ENCODE measurements at places on chromosomes 6 and 20.

- DNase-seq: no peak
Measured at GRCh38 chr6:39269961-39270360, 40.7 kb upstream of the KCNK5 start.

DNA sequence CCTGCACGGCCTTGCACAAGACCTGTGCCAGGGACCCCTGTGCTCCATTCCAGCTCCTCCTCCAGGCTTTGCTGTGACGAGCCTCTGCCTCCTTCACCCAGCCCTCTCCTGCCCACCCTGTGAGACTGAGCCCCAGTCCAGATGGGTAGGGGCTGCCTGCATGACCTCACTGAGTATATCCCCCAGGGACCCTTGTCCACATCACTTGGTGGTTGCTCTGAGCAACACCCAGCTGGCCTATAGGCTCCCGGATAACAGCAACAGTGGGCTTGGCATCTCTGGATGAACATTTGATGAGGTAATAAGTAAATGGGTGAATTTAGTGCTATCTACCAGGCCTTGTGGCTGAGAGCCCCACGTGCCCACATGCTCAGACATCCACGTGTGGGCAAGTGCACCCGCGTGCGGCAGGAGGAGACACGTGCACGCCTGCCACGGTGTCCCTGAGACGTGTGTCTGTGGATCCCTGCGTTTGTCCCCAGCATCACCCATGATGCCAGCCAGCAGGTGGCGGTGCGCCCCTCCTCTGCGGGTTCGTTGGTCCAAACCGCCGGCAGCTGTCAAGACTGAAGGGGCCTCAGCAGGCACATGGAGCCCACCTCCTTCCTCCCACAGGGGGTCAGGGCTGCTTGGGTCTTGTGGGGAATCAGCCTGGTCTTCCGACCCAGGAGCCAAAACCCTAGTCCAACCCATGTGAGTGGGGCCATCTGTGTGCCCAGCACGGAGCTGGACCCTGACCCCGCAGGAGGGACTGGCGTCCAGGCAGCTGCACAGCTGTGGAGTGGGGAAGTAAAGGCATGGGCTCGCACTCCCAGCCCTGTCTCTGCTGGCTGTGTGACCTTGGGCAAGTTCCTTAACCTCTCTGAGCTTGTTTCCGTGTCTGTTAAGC lies 45.9 kb downstream of the FGD2 start:
- DNase-seq: peak; percentile 77

GRCh38 chr6:146878168-146878951 lies 279.6 kb downstream of the ADGB start:
- DNase-seq: no peak

GRCh38 chr6:14790976-14791375 lies 454.9 kb upstream of the JARID2 start:
- DNase-seq: no peak

DNA sequence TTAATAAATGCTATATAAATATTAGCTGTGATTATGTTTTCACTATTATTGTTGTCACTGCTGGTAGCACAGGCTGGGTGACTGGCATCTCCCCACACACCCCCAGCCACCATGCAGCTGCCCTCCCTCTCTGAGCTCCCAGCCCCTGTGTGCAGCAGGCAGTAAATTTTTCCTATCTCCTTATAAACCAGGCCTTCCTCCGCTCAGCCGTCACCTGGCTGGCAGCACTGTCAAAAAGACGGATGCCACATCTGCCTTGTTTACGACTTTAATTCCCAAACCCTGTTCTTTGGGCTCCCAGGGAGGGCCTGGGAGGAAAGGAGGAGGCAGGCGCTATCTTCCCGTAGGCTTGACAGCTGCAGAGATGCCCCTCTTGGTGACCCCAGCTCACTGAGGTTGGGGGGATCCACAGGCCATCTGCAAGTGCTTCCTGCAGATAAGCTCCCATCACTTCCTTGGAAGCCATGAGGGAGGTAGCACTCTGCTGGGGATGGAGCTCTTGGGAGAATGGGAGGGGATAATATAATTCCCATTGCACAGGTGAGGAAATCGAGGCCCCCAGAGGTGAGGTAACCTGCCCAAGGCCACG lies 94.5 kb downstream of the GRM4 start:
- no peak for DNase-seq

- no peak for DNase-seq
Measured at GRCh38 chr6:66825539-66825938, 1118.5 kb upstream of the EYS start.

- DNase-seq: no peak
Measured at GRCh38 chr20:43963233-43963632, 48.6 kb downstream of the TOX2 start.

- DNase-seq: peak; percentile 69
Measured at GRCh38 chr6:26421259-26422144, 18.8 kb upstream of the BTN3A3 start.

- DNase-seq: no peak
Measured at GRCh38 chr20:63882257-63883200, 12.4 kb upstream of the DNAJC5 start.

Measured in naive thymus-derived CD8-positive, alpha-beta T cell (primary cell).